M059J (cell line): ENCODE measurements at places on chromosomes 6 and 20. TPM values are rescaled to one million over a fixed set of nuclear protein-coding genes. Genes with fewer than 3 reads are reported as not detected.

GRCh38 chr6:43376551-43376981 lies 7.1 kb upstream of the ZNF318 start:
- peak; percentile 62 for DNase-seq

DNA sequence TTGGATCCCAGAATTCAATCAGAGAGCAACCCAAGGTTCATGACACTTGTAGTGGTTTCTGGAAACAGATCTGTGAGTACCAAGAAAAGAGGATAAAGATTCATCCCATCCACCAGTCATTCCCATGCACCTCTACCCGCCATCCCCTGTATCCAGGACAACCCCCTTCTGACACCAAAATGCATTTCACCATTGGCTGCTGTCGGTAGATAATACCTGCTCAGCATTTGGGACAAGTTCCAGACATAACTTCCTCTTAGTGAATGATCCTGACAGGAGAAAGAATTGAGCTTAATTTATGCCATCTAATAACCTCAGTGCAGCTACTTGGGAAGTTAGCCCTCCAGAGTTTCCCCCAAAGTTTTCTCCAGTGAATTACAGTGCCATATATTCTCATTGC lies 329.1 kb downstream of the ZFAND3 start:
- DNase-seq, result no peak

- DNase-seq, result no peak
Observed at GRCh38 chr20:49284818-49285217, 7.0 kb upstream of the ZNFX1 start.

DNA sequence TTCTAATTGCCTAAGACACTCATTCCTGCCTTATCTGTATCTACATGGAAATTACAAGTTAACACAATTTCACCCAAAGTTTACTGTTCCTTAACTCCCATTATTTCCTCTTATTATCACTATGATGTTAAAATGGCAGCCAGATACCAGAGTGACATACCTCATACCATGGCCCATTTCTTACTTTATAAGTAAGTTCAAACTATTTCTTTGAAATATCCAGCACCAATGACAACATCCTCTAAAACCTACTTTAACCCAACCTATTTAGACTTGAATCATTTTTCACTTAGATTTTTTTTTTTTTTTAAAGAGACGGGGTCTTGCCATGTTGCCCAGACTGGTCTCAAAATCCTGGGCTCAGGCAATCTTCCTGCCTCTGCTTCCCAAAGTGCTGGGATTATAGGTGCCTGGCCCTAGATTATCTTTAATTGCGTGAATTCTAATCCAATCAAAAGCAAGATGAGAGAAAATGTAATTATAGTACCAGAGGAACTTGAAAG lies 10.0 kb downstream of the REV3L start:
- no peak for DNase-seq

NR2E1 gene
- total RNA-seq, result 0.37 and 1.2 TPM in 2 replicates

NRN1 gene
- 105 and 115 TPM in 2 replicates for total RNA-seq

OR2H2 gene
- not detected in 2 replicates for total RNA-seq

MROH8 gene
- 2.1 TPM in 1 of 2 replicates, not detected in the other for total RNA-seq

MANEA gene
- 4.4 and 5.9 TPM in 2 replicates for total RNA-seq
